ENCODE measurements at places on chromosomes 7 and 10. TPM values are rescaled to one million over a fixed set of nuclear protein-coding genes. Genes with fewer than 3 reads are reported as not detected.

The C1QL3 gene
- total RNA-seq = 0.09 TPM

The HILPDA gene
- 17.3 TPM for total RNA-seq

The HGF gene
- 194 TPM for total RNA-seq

The SH2D4B gene
- total RNA-seq = not detected

The MALRD1 gene
- 0.36 TPM for total RNA-seq

The PLCE1 gene
- total RNA-seq = 4.2 TPM

The HOXA9 gene
- not detected for total RNA-seq

The HMX3 gene
- not detected for total RNA-seq

The ZNF282 gene
- 31.9 TPM for total RNA-seq

The VWA2 gene
- total RNA-seq = not detected

The C10orf67 gene
- not detected for total RNA-seq

The NET1 gene
- total RNA-seq = 33.9 TPM

The LIPM gene
- total RNA-seq = 0.82 TPM

The MYL10 gene
- total RNA-seq = not detected

The FAM25G gene
- total RNA-seq = not detected

The HYAL4 gene
- not detected for total RNA-seq

The CD36 gene
- 561 TPM for total RNA-seq

The RELN gene
- total RNA-seq = 7.5 TPM

The AUTS2 gene
- total RNA-seq = 33.4 TPM

The GIMAP8 gene
- 0.09 TPM for total RNA-seq

The OPALIN gene
- total RNA-seq = not detected

The HOXA11 gene
- not detected for total RNA-seq

The CNPY1 gene
- total RNA-seq = not detected

The CCDC3 gene
- total RNA-seq = 3.9 TPM

The CYP3A4 gene
- total RNA-seq = not detected

All from fibroblast of the aortic adventitia (primary cell).